Daoy (cell line): ENCODE measurements at places on chromosomes 1 and 21. TPM values are rescaled to one million over a fixed set of nuclear protein-coding genes. Genes with fewer than 3 reads are reported as not detected.
A peak's percentile ranks its signal among the peaks of the same experiment; 100 is the strongest.

GRCh38 chr1:171616586-171616985 is 5.5 kb upstream of the MYOCOS start:
- DNase-seq = no peak

GRCh38 chr1:234226113-234226818 is 147.0 kb upstream of the COA6 start:
- DNase-seq = no peak

DNA sequence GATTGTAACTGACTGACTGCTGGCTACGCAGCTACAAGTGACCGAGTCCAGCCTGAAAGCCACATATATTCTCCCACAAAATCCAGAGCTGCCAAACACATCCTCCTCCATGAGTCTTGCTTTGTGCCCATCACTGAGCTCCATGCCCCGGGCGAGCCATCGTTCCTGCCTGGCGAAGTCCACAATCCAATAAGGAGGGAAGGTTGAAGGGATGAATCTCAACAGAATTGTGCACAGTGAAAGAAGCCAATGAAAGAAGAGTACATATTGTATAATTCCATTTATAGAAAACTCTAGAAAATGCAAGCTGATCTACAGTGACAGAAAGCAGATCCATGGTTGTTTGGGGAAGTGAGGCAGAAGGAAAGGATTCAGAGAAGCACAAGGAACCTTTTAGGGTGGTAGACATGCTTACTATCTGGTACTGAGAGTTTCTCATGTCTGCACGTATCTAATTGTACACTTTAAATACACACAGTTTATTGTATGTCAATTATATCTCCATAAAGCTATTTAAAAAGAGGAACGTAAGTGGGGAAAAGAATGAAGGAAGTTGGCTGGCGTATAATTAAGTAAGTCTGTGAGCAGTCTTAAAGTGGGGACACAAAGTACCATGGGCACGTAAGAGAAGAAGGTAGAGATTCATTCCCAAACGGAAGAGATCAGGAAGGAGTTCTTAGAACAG is 115.9 kb upstream of the JUN start:
- no peak for DNase-seq

DNA sequence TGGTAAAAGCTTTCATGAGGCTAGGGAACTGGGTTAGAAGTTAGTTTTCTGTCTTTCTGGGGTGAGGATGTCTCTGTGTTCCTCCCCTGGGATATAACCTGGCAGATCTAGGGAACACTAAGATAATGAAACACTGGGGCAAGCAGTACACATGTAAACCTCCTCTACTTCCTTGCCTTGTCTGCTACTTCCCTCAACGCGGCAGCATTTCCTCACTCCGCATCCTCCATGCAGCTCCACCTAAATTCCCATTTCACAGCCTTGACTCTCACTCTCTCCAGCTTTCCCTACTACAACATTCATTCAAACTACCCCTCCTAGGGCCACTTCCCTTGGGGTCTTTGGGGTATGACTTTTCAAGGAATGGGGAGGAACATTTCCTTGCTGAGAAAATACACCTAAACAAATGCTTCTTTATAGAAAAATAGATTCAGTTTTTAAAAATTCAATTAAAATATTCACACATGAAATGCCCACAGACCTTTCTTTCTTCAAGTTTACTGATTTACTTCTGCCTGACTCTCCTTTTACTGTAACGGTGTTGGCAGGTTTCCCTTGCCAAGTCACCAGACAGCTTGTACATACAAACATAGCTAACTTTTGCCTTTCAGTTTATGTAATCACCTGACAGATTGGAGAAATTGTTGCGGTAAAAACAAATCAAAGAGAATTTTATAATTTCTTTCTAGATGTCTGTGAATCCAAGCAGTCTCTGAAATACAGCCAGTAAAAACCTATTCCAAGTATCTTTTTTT is 90.1 kb downstream of the TNFSF18 start:
- no peak for DNase-seq

GRCh38 chr1:222370913-222371675 is 176.8 kb downstream of the HHIPL2 start:
- DNase-seq = peak; percentile 86

DNA sequence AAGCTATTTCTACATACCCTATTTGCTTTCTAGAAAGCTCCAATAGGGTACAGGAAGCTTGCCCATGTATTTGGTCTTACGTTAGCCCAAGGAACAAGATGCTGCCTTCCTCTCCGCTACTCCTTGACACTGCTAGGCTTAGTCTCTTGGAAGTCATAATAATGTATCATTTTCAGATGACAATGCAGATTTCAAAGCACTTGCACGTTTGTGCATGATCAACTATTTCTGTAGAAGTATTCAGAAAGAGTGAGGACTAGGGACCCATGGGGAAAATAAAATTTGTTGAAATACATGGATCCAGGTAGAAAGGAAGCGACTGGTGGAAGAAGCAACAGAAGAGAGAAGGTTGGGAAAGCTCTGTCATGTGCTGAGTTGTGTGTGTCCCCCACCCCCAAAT is 211.8 kb upstream of the C1orf105 start:
- DNase-seq = no peak

CDA gene
- total RNA-seq = 1.5 TPM in 1 of 2 replicates, not detected in the other

DNA sequence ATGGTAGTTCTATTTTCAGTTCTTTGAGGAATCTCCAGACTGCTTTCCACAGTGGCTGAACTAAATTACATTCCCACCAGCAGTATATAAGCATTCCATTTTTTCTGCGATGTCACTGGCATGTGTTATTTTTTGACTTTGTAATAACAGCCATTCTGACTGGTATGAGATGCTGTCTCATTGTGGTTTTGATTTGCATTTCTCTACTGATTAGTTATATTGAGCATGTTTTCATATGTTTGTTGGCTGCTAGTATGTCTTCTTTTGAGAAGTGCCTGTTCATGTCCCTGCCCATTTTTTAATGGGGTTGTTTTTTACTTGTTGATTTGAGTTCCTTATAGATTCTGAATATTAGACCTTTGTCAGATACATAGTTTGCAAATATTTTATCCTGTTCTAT is 87.9 kb downstream of the RPS6KC1 start:
- DNase-seq = no peak

DNA sequence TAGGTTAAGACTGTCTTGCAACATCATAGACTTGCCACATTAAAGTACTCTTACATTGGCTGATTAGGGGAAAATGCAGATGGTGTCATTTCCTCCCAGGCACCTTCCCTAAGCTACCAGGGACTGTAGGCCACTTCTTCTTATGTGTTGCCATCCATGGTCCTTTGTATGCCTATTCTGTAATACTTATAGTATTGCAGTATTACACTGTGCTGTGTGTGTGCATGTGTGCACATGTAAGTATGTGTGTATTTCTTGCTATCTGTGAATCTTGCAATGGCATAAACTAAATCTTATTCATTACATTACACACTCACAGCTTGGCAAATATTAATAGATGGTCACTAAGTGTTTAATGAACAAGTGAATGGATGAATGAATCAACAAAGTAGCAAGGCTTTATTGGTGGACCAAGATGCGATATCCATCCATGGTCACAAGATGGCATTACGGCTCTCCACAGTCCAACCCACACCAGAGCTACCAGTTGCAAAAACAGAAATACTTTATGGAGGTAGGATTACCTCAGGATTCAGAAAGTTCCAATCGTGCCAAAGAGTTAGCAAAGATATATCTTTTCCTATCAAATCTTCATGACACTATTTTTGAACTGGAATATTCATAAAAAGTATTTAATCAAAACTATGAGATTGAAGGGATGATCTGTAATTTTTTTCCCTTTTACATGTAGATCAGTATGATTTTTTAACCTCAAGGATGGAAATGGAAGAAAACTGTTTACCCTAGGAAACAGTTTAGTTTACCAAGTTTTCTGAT is 160.2 kb downstream of the DENND1B start:
- DNase-seq = peak; percentile 34

SYT14 gene
- total RNA-seq = 6.0 and 8.0 TPM in 2 replicates

GBP4 gene
- total RNA-seq = 8.3 and 9.5 TPM in 2 replicates

DNA sequence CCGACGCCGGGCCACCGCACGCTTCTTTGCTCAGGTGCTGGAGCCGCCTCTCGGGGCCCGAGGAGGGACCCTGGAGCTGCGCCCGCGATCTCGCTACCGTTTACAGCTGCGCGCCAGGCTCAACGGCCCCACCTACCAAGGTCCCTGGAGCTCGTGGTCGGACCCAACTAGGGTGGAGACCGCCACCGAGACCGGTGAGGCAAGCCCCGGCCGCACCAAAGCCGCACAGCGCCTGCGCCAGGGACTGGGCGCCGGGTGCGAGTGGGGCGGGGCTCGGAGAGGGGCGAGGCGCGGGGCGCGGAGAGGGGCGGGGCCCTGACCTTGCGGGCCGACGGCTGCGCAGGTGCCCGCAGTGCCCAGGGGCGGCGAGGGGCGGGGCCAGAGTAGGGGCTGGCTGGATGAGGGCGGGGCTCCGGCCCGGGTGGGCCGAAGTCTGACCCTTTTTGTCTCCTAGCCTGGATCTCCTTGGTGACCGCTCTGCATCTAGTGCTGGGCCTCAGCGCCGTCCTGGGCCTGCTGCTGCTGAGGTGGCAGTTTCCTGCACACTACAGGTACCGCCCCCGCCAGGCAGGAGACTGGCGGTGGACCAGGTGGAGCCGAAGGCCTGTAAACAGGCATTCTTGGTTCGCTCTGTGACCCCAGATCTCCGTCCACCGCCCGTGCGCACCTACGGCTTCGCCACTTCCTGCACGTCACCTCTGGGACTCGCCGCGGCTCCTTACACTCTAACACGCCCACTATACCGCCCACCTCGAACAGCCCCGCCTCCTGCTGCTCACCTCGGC is 9.8 kb upstream of the CDC20 start:
- DNase-seq = peak; percentile 91

DNA sequence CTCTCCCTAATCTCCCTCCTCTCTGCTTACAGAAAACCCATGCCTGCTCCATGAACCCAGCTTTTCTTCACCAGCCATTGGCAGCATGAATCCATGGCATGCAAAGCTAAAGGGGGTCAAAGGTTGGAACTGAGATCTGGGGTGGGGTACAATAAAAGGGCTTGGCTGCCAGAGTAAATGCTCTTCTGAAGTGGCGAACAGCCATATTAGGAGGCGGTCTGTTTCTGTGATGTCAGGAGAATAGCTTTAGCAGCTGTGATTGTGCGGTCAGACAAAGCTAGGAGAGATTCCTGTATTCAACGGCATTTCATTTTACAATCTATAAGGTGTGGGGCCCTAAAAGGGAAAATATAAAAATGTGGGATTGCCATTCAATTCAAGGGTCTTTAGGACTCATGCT is 71.7 kb upstream of the TMPRSS2 start:
- no peak for DNase-seq

LCE2A gene
- total RNA-seq = not detected in 2 replicates

AMIGO1 gene
- total RNA-seq = 3.2 and 3.7 TPM in 2 replicates

DNA sequence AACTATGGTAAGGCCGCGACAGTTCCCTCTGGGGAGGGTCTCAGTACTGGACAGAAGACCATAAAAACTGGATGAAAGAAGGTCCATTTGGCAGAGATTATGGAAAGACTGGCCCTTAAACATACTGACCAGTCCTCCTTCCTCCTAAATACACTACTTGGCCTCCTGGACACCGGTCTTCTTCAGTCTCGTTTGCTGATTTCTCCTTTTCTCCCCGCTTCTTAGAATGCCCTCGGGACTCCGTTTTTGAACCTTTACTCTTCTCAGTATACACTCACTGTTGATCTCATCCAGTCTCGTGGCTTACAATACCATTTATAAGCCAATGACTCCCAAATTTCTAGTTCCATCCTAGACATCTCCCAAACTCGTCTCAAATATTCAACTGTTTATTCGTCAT is 694 bp upstream of the MRPL9 start:
- DNase-seq = peak; percentile 5

DNA sequence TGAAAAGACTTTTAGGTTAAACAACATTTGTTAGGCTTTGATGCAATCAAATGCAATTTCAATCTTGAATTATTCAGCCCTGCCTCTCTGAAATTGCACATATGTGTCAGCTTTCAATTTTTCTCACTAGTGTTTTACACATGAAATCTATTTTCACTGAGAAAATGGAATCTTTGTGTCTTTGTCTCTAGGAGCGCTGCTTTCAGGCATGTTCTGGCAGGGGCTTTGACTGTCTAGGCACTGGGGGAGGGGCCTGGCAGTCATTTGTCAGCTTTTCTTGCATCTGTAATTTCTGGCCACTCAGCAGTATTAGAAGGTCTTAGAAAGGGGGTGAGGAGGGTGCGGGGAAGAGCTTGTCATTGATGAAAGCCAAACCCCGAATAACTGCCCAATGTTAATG is 264.4 kb downstream of the PTPRC start:
- DNase-seq = no peak

- peak; percentile 52 for DNase-seq
Measured at GRCh38 chr1:101002551-101002950, 23.0 kb downstream of the DPH5 start.

- peak; percentile 75 for DNase-seq
Measured at GRCh38 chr1:164602480-164603093, 43.6 kb downstream of the PBX1 start.

DNA sequence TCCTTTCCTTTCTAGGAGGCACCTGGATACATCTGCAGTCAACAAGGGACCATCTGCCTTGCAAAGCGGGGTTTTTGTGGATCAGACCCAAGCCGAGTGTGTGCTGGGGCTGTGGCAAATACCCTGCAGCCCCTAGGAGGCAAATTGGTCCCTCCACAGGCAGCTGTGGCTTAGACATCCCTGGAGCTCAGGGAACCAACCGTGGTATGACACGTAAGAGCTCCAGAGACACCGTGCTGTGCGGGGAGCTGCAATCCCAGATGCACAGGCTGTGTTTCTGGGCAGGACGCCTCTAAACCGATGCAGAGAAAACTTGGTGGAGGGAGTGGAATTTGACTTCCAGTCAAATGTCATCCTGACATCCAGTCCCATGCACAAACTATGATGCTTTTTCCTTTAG is 141.5 kb downstream of the KAZN start:
- DNase-seq = no peak

HMCN1 gene
- total RNA-seq = 2.6 and 5.5 TPM in 2 replicates

LINGO4 gene
- not detected in 2 replicates for total RNA-seq

COL8A2 gene
- 2.2 and 3.7 TPM in 2 replicates for total RNA-seq

- no peak for DNase-seq
Measured at GRCh38 chr1:20198918-20199317, 12.6 kb upstream of the PLA2G2C start.

- DNase-seq = peak; percentile 2
Measured at GRCh38 chr1:167262836-167263235, 42.1 kb downstream of the POU2F1 start.

GRCh38 chr21:44279354-44280260 is 6.1 kb upstream of the AIRE start:
- no peak for DNase-seq

DNA sequence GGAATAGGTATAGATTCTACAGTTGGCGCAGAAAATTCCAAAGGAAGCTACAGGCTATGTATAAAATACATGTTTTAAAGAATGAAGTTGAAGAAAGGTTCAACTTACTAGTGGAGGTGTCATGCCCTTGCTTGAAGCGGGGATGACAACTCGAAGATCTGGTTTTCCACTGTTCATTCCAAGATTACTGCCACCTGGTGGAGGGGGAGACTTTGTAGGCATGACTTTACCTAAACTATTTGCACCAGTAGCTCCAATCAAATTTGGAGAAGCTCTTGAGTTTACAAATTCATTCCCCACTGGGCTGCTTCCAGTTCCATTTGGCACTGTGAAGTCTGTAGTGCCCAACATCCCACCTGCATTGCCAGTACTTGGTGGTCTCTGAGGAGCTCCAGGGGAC is 81.7 kb downstream of the AXDND1 start:
- peak; percentile 15 for DNase-seq

HAO2 gene
- not detected in 2 replicates for total RNA-seq

ARL8A gene
- 21.9 and 29.0 TPM in 2 replicates for total RNA-seq

ZNF281 gene
- total RNA-seq = 11.8 and 14.3 TPM in 2 replicates
